ENCODE measurements at places on chromosomes 1 and 21.

- DNase-seq = no peak
Measured at GRCh38 chr21:31124010-31124409, 85.7 kb upstream of the KRTAP19-8 start.

DNA sequence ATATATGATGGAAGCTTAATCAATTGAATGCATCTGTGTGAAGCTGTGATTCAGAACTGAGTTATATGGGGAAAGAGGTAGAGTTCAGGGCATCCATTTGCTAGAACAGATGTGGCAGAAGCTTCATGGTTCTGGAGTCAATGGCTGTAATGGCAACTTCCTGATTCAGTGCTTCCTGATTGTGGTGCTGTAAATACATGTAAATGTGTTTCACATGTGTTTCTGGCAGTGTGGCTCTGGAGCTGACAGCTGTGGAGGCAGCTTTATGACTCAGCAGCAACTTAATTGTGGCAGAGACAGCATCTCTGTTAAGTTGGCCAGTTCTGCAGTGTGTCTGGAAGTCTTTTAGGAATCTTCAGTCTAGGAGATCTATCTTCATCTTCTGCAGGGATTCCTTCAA is 226.6 kb upstream of the ZRANB2 start:
- DNase-seq = no peak

DNA sequence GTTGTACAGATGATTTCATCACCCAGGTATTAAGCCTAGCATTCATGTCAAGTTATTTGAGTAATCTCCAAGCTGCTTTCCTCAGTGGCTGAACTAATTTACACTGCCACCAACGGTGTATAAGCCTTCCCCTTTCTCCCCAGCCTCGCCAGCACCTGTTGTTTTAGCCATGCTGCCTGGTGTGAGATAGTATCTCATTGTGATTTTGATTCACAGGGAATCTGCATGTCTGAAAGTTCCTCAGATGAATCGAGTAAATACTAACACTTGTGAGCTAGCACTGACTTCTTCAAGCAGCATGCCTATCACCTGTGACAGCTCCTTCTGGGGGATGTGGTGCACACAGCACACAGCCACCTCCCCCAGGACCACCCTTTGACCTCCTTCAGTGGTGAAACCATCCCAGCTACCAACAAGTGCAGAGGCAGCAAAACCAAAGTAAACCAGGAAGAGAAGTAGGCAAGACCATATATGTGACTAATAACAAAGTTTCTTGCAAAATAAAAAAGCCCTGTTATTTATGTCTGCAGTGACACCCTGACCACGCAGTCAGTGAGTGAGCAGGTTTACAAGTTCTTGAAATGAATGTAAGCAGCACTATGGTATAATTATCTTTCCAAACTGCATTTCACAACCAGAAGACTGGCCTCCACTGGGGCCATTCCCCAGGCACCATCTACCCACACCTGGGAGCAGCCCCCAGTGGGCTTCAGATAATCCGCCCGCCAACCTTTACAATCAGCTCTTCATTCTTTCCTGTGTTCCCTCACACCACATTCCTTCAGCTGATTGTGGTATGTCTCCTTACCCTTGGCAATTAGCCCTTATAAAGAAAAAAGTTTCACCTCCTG is 173.8 kb downstream of the ETS2 start:
- DNase-seq = no peak

- DNase-seq = no peak
Measured at GRCh38 chr1:19274636-19275035, 13.9 kb downstream of the AKR7A3 start.

GRCh38 chr1:209062081-209062620 is 521.4 kb upstream of the CAMK1G start:
- DNase-seq = no peak

DNA sequence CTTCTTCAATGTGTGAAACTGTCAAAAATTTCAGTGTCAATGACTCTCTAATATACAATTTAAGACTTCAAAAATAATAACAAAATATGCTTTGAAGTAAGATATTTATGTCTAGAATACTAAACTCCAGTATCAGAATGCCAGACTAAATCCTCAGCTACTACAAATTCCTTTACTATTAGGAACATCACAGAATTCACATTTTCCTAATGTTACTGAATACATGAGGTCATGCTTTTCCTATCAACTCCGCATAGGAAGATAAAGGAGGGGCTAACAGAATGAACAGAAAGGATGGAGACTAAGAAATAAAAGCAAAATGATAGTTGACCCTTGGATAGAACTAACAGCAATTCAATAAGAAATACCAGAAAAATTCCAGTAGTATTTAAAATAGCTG is 292.7 kb downstream of the SDCCAG8 start:
- no peak for DNase-seq

GRCh38 chr1:23469372-23469982 is 14.5 kb downstream of the ASAP3 start:
- DNase-seq = no peak

DNA sequence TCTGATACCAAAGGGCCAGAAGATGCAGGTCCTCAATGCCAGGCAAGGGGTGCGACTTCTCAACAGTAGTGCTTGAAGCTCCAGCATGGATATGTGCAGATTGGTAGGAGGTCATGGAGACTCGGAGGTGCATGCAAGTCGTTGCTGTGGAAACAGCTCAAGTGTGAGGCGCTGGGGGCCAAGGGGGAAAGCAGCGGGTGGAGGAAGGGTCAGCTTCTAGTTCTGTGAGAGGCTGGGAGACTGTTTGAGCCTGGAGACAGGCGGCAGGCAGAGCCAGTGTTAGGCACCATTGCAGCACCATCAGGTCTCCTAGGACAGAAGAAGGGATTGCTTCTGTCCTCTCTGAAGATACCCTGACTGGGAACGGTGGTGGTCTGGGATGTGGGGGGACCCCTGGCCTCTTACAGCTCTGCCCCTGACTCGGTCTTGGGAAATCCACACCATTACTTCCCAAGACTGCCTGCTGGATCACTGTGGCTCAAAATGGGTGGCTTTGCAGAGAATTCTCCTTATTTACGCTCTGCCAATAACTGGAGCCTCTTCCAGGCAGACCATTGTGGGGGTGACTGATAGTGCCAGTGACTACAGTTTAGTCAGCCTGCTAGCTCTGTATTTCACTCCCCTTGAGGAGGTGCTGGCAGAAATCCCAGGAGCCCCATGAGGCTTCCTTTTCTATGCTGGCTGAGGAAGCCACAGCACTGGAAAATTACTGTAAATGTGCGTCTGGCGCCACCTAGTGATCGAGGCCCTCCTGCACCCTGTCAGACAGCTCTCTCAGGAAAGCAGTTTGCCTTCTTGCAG is 46.3 kb upstream of the VANGL1 start:
- peak; percentile 64 for DNase-seq

DNA sequence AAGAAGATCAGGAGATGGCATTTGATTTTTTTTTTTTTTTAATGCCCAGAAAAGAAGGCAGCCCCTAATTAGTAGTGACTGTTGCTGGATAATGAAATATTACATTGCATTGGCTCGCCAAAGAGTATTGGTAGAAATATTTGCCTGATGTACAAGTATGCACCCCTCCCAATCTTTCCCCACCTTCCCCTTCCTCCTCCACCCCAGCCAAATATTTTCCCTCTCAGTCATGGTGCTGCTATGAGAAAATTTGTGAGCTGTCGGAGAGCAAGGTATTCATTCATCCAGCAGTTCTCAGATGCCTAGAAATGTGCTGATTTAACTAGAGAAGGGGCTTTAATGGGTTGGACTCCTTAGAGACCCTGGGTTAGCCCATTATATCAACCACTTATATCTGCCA is 50.5 kb upstream of the IKBKE start:
- DNase-seq = no peak

- no peak for DNase-seq
Measured at GRCh38 chr1:7234471-7234755, 449.2 kb downstream of the CAMTA1 start.
